ENCODE measurements at places on chromosomes 3 and 15.
A peak's percentile ranks its signal among the peaks of the same experiment; 100 is the strongest.

DNA sequence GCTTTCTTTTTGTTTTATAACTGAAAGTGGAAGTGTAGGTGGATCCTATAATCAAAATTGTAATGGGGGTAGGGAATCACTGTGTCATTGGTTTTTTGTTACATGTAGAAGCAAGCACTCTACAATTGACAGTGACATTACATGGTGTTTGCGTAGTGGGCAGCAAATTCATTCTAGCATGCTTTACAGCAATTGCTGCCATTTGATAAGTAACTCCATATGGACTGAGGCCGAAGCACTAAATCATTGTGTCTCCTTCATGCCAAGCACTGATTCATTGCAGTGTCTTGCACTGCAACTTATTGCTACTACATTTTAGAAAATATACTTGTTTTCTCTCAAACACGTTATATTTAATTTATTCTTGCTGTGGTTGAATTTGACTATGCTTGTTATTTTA, 933.9 kb downstream of the NSUN3 start:
- peak; percentile 10 for DNase-seq

- no peak for DNase-seq
Measured at GRCh38 chr3:57803647-57804081, 47.6 kb downstream of the SLMAP start.

- no peak for DNase-seq
Measured at GRCh38 chr15:41575282-41575681, 16.3 kb downstream of the TYRO3 start.

GRCh38 chr3:9291821-9292410, 42.5 kb upstream of the SRGAP3 start:
- DNase-seq: no peak

GRCh38 chr15:77500989-77501388, 80.3 kb downstream of the HMG20A start:
- no peak for DNase-seq

DNA sequence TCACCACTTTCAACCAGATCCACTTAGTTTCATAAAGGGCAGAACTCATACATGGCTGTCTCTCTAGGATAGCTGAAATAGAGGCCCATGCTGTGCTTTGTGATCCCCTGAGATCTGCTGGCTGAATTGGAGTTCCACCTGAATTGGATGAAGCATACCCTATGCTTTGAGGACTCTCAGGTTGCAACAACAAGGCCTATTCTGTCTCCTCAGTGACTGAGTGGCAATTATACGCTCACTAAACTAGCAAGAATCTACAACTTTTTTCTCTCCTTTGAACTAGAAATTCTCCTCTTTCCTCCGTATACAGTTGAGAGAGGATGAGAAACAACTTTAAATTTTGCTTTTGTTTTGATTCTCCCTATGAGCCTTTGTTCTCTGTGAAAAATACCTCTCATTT, 348.7 kb downstream of the LSAMP start:
- no peak for DNase-seq

- DNase-seq: no peak
Measured at GRCh38 chr3:60095516-60095915, 1045.7 kb upstream of the CFAP20DC start.

DNA sequence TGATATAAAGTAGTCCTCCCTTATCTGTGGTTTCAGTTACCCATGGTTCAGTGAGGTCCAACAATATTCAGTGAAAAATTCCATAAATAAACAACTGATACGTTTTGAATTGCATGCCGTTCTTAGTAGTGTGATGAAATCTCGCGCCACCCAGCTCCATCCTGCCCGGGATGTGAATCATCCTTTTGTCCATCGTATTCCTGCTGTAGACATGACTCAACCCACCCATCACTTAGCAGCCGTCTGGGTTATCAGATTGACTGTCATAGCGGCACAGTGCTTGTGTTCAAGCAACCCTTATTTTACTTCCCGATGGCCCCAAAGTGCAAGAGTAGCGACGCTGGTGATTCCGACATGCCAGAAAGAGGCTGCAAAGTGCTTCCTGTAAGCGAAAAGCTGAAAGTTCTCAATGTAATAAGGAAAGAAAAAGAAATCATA, 48.0 kb upstream of the MEX3B start:
- no peak for DNase-seq

GRCh38 chr3:58749948-58750347, 83.4 kb upstream of the FAM3D start:
- peak; percentile 25 for DNase-seq

DNA sequence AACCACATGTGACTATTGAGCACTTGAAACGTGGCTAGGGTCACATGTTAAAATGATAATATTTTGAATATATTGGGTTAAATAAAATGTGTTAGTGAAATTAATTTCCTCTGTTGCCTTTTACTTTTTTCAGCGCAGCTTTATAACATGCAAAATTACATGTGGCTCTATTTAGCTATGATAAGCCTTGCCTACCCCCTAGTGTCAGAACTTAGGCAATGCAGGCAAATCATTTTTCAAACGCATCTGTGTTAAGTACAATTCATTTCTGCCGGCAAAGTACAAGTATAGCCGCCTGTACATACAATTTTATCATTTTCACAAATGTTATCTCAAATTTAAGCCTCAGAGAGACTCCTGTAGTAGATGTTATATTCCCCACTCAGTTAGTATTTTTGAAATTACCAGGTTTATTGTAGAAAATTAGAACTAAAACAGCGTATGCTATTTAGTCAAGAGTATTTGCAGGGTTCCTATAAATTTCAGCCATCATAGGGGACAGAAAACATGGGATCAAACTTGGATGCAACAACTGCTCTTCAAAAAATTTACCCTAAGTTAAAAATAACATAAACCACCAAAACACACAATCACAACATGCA, 56.1 kb downstream of the TAFA4 start:
- DNase-seq: peak; percentile 92

All from spinal cord (tissue), 10 donors.